CD4-positive, alpha-beta T cell treated with Interleukin-4 for 4 hours (primary cell): ENCODE measurements at places on chromosomes 4 and X.

GRCh38 chr4:5918331-5918985, 25.6 kb upstream of the CRMP1 start:
- no peak for DNase-seq

DNA sequence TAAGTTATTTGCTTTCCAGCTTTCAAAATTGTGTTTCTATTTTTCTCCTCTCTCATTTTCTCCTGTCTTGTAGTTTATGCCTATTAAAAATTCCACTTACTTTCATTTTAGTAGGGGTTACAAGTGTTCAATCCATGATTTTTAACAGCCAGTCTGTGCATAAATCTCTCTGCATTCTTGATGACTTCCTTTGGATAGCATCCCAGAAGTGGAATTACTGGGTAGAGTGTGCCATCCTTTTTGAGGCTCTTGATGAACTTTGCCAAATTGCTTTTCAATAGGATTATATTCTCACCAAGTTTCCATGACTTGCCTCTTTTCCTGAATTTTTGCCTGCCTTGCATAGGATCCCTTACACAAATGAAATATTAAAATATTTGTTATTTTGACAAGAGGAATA, 58.5 kb downstream of the DIPK2B start:
- DNase-seq = no peak

GRCh38 chr4:138188406-138189084, 53.6 kb downstream of the SLC7A11 start:
- no peak for DNase-seq

- no peak for DNase-seq
These were observed 31.5 kb upstream of the HPGD start for GRCh38 chr4:174553828-174554227.

DNA sequence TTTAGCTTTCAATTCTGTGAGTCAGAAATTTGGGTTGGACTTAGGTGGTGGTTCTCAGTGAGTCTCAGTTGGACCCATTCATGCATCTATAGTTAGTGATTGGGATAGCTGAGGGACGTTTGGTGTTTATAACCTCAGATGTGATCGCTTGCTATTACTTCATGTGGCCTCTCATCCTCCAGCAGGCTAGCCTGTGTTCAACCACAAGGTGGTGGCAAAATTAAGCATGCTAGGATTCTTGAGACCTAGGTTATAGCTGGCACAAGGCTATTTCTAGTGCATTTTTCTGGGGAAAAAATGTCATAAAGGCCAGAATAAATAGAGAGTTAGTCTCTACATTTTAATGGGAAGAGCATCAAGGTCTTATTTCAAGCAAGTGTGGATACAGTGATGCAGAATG, 10.9 kb upstream of the GRPR start:
- DNase-seq = no peak

- DNase-seq = no peak
These were observed 641.7 kb upstream of the DIPK2B start for GRCh38 chrX:45842207-45842925.

DNA sequence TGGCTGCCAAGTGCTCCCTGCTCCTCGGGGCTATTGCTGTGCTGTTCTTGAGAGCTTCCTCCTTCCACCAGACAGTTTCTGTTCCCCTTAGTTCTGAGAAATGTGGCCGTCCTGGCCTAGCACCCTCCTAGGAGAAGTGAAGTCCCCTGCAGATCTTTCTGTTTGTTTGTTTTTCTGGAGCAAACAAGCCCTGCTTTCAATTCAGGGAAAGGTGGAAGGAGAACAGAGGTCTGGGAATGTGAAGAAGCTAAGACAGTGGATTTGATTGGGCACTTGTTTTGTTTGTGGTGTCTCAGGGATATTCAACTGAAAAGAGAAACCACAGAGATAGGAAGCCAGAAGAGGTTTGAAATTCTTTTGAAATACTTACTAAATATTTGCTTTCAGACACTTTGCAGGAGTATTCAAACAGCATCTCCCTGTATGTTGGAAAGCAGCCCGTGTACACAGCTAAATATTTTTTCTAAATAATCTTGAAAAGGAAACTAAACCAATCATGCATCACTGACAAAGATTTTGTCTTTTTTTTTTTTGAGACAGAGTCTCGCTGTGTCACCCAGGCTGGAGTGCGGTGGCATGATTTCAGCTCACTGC, 36.5 kb upstream of the PPM1K start:
- DNase-seq = peak; percentile 45

GRCh38 chr4:70628444-70628843, at the start of gene ENAM:
Gene ENAM, plus strand, starts transcription at chr4:70628744. Its CDS starts 757 bp downstream, at chr4:70629501.
- DNase-seq = no peak

DNA sequence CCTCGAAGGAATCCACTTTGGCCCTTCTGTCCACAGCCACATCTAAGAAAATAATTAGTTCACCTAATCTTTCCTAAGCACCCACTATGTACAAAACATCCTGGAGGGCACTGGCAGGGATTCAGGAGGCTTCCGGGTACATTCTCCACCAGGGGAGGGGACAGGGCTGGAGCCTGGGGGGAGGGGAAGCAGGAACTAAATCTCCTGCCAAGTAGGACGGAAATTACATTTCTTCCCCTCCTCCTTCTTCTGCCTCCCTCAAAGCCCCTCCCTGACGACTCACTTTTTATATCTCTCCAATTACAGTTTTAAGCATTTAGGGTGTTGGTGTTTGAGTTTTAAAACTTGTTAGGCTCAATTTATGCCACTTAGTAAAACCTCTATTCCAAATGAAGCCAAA, 203.1 kb downstream of the BCOR start:
- DNase-seq = no peak

DNA sequence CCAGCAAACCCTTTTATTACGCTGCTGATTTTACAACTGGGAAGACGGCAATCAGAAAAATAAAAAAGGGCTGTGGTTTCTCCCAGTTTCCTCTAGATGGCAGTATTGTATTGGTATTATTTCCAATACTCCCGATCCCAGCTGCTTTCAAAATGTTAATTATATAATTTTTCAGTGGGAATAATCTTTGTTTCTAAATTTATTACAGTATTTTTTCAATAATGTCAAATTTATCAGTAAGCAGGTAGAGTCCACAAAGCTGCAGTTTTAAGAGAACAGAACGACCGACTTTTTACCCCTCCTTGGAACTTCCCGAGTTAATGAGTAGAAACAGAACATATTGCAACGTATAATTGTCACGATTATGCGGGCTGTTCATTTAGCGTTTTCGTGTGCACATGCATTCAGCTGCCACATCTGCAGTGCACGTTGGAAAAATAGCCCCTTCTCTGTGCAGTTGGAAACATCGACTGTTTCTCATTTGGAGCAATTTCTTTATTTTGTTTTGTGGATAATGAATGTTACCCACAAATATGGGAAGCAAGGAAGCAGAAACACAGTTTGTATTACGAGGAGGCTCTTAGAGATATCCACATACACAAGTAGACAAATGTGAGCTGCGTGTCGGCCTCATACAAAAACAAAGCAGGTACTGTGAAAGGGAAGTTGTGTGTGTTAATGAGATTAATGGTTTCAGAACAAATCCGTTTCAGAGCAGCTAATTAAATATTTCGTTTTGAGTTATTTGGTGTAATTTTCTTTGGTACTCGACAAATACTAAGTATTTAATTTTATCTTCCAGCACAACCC, 188.0 kb downstream of the STIM2 start:
- DNase-seq = peak; percentile 50

- no peak for DNase-seq
These were observed 181.0 kb downstream of the MAML3 start for GRCh38 chr4:139973015-139973414.
